ENCODE measurements at places on chromosomes 1 and 21.

DNA sequence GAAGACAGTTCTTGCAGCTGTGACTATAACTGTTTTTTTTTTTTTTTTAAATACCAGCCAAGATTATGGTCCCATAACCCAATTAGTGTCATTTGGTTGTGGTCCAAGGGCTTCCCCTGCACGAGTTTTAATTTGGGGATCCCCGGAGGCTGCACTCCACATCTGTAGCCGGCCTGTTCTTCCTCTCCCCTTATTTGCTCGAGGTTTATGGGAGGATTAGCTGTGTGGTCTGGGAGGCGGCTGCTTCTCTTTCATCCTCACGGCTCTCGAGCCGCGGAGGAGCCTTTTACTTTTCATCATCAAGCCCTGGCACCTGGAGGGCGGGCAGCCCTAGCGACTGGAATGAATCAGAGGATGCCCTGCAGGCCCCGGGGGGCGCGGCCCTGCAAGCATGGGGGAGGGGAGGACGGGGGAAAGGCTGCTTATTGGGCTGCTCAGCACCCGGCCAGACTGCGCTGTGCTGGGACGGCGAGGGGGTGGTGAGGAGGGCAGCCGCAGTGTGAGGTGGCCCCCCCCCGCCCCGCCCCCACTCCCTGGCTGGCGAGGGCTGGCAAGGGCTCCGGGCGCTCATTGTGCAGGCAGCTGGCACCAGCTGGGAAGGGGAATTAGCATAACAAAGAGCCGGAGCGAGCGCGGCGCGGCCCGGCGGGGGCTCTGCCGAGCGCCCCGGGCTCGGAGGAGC, 18.5 kb downstream of the SERTAD4 start:
- DNase-seq, result peak; percentile 16

GRCh38 chr1:934991-935750, 11.4 kb downstream of the SAMD11 start:
- peak; percentile 49 for DNase-seq

GRCh38 chr1:241140670-241141069, 216.3 kb downstream of the RGS7 start:
- DNase-seq, result no peak

DNA sequence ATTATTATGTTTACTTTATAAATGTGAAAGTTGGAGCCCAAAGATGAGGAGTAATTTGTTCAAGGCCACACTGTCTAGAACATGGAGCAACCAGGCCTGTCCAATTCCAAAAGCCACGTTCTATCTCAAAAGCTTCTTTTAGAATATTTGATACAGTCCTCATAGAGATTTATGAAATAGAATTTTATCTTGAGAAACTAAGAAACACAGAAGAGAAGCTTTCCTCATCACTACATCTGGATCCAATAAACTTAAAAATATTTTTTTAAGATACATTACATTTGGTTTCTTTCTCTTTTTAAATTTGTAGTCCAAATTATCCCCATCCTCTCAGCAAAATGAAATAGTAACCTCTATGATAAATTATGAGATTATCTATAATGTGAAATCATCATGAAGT, 58.9 kb downstream of the DDAH1 start:
- DNase-seq, result no peak

GRCh38 chr1:118948351-118948750, 39.8 kb downstream of the TBX15 start:
- DNase-seq, result no peak

GRCh38 chr1:243269461-243269801, 13.6 kb downstream of the SDCCAG8 start:
- DNase-seq, result no peak

DNA sequence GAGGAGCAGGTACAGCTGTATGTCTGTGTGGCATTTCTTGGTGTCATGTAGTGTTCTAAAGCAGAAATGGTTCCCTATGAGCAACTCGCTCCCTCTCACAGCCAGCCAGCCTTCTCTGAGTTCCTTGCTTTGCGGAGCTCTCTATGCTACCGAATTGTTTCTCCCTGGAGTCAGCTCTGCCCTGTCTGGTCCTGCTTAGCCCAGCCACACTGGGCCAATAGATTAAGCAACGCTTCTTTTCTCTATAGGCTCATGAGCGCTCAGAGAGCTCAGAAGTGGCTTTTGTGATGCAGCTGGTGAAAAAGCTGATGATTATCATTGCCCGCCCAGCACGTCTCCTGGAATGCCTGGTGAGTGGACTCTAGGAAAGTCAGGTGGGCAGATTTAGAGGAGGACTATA, 113.1 kb downstream of the PIK3R3 start:
- DNase-seq, result no peak

- no peak for DNase-seq
Measured at GRCh38 chr21:32834916-32835235, 63.3 kb upstream of the PAXBP1 start.

GRCh38 chr1:110645821-110646735, 28.7 kb downstream of the KCNA3 start:
- peak; percentile 96 for DNase-seq

DNA sequence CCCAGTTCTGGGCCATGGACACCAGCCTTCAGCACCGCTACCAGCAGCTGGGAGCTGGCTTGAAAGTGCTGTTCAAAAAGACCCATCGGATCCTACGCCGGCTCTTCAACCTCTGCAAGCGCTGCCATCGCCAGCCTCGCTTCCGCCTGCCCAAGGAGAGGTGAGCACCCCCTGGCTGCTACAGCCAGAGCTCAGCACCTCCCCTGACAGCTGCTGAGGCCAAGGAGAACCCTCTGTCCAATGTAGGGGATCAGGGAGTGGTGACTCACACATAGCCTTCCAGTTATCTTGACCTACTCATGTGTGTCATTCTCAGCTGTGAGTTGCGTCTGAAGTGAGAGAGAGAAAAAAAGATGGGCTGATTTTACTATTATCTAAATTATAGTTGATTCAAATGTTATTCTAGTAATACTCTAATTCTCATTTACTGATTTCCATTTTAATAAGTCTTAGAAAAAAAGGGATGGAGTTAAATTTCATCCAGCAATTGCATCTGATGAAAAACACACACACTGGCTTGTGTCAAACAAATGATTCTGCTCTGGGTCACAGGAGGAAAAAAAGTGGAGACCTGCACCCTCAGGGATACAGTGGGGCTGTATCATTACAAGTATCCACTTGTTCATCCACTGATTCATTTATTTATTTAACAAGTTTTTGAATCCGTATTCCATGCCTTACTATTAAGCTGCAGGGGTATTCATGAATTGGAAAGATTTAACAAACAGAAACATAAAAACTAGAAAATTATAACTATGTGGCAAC, 108.0 kb downstream of the BRINP2 start:
- DNase-seq, result no peak
